ENCODE measurements at places on chromosomes 2 and 18.

GRCh38 chr18:1965016-1965415 is 606.3 kb downstream of the METTL4 start:
- DNase-seq: no peak

DNA sequence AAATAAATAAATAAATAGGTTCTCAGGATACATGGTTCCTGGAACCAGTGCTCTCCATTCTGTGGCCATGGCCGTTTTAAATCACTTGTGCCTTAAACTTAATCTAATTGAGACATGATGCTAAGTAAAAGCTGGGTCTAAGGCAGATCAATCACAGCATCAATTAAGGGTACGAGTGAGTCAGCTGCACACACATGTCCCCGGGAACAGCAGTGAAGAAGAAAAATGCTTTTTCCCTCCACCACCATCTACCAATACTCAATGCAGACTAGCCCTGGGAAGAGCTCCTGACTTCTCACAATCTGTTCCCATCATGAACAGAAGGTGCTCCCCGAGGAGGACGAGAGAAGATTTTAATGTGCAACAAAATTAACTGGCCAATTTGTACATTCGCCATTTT is 6.8 kb upstream of the CHMP1B start:
- no peak for DNase-seq

GRCh38 chr18:12057419-12058039 is 36.1 kb upstream of the ANKRD62 start:
- no peak for DNase-seq

- no peak for DNase-seq
Measured at GRCh38 chr2:178592655-178593054, 112.4 kb downstream of the PLEKHA3 start.

GRCh38 chr2:191922736-191923651 is 76.1 kb upstream of the CAVIN2 start:
- no peak for DNase-seq

DNA sequence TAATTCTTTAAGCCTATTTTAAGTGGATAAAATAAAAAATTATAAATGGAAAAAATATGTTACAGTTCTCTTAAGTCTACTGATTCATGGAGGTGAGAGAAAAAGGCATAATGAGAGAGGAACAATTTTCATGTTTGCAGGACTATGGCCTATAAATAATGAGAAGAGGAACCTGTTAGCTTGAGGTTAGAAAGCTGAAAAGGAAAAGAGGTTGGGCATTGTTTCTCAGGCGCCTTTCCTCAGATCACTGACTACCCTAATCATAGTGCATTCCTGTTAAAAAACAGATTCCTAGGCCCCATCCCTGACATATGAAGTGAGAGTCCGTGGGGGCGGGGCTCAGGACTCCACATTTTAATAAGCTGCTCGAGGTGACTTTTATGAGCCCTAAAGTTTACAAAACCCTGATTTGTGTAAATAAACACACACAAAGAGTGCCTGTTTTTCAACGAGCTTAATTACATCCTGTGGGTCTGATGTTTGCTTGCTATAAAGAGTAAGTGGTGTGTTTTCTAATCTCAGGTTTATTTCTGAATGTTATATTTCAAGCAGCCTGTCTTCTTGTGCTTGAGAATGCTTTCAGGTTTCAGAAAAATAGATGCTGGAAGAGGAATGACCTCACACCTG is 335.5 kb downstream of the CLIP4 start:
- no peak for DNase-seq

GRCh38 chr2:37654419-37654818 is 17.0 kb downstream of the CDC42EP3 start:
- DNase-seq: no peak

- DNase-seq: no peak
Measured at GRCh38 chr18:59140302-59140885, 710 bp downstream of the SEC11C start.

DNA sequence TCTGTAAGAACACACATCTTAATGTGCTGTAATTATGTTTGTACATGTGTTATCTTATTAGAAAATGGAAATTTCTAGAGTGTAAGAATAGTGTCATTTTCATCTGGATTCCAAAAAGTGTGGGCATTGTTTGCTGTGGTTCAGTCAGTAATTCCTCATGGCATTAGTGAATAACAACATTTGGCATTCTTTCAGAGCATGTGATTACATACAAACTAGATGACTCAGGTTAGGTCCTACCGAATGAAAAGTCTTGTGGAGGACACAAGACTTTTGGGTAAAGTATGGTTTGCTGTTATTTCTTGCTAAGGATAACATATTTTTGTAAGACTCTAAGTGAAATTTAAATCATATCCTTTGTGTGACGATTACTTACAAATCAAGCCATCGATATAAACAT is 593.1 kb upstream of the NRXN1 start:
- no peak for DNase-seq

DNA sequence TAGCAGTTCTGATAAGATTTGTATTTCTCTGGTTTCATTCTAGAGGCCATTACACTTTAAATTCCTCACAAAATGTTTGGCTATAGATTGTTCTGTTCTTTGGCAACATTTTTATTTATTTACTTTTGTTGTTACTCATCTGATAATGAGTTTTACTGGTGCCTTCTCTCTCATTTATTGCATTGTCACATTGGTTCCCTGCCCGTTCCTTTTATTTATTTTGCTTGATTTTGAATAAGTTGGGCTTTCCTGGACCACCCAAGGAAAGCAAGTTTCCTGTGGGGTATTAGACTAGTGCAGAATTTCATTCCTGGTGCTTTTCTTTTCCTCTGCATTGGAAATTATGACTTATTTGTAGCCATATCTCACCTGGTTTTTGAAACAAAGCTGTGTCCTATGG is 232.0 kb downstream of the SOCS6 start:
- DNase-seq: no peak
